Left ventricle myocardium superior (tissue), 1 donor: ENCODE measurements at places on chromosomes 13 and 19. TPM values are rescaled to one million over a fixed set of nuclear protein-coding genes. Genes with fewer than 3 reads are reported as not detected.

Gene ONECUT3
- not detected for total RNA-seq

Gene KCNC3
- total RNA-seq: 2.5 TPM

Gene SLITRK5
- total RNA-seq: 0.02 TPM

- DNase-seq: no peak
Measured at GRCh38 chr13:93723316-93723715, 496.7 kb downstream of the GPC6 start.

DNA sequence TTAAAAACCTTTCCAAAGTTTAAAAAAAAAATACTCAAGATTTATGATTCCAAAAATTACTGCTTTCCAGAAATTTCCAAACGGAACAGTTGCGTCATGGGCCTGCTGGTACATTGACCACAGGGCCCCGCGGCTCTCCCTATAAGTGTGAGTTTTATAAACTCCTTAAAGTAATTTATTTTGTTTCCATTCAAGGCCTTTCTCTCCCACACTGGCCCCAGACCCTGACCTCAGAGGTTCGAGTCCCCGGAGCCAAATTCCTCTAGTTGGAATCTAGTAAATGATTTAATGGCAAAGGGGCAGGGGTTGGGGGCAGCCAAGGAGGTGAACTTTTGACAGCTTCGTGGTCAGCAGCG lies 97.5 kb downstream of the INSR start:
- DNase-seq: peak; percentile 38

GRCh38 chr13:67343777-67344176 lies 113.6 kb upstream of the PCDH9 start:
- no peak for DNase-seq

DNA sequence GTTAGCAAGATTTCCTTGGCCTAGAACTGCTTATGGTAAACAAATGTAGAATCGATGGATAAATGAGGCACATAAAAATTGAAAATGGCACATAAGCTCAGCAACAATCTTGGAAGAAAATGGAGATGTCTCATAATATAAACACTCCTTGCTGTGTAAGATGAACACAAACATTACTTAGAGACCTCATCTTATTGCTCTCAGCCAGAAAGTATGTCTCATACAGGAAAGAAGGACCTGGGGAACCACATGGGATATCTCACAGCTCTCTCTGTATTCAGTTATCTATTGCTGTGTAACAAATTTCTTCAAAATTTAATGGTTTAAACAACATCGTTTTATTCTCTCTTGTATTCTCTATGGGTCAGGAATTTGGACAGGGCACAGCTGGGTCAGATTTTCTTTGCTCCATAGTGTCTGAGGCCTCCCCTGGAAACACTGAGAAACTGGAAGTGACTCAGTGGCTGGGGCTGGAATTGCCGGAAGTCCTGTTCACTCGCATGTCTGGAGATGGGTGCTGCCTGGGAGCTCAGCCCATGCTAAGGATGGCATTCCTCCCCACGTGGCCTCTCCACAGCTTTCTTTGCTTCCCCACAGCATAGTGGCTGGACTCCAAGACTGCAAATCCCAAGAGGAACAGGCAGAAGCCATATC lies 105.1 kb downstream of the NUFIP1 start:
- no peak for DNase-seq

GRCh38 chr13:39779337-39780265 lies 124.1 kb downstream of the COG6 start:
- no peak for DNase-seq

GRCh38 chr19:43124360-43124759 lies 41.9 kb upstream of the PSG2 start:
- no peak for DNase-seq

DNA sequence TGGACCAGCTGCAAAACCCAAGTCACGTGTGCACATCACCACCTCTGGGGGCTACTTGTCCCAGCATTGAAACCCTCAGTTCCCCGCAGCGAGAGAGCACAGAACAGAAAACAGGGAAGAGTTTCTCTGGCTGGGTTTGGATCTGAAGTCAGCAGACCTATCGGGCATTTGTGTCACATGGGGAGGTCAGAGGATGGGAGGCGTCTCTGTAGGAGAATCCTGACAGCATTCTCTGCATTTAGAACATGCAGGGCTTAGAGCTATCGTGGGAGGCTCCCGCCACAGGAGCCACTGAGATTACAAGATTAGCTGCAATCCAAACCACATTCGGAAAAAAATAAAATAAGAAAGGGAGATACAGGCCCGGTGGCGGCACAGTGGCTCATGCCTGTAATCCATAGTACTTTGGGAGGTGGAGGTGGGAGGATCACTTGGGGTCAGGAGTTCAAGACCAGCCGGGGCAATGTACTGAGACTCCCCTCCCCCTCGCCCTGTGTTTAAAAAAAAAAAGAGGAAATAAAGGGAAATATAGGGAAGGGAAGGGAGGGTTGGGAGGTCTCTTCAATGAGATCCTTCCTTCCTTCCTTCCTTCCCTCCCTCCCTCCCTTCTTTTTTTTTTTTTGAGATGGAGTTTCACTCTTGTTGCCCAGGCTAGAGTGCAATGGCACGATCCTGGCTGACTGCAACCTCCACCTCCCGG lies 2.9 kb upstream of the TLE6 start:
- peak; percentile 55 for DNase-seq

GRCh38 chr19:3766520-3766919 lies 4.0 kb downstream of the MRPL54 start:
- DNase-seq: no peak

- DNase-seq: no peak
Measured at GRCh38 chr13:33945477-33945876, 127.5 kb downstream of the RFC3 start.

DNA sequence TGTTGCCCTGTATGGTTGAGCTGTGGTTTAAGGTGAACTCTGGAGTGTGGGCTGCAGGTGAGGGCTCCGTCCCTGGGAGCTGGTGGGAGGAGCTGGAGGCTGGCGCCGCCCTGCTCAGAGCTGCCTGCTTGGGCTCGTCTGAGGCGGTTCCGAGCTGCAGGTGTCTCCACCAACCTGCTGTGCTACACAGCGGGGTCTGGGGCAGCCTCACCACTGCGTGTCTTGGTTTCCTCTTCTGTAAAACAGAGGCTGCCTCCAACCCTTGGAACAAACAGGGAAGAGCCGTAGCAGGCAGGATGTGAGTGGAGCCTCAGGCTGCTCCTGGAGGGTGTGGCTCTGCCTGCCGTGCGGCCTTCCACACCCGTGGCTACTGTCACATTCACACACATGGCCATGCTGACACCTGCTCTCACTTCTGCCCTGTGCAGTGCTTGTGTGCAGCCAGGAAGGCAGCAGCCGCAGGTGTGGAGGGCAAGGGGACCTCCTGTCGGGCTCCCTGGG lies 21.4 kb downstream of the NAXD start:
- no peak for DNase-seq

DNA sequence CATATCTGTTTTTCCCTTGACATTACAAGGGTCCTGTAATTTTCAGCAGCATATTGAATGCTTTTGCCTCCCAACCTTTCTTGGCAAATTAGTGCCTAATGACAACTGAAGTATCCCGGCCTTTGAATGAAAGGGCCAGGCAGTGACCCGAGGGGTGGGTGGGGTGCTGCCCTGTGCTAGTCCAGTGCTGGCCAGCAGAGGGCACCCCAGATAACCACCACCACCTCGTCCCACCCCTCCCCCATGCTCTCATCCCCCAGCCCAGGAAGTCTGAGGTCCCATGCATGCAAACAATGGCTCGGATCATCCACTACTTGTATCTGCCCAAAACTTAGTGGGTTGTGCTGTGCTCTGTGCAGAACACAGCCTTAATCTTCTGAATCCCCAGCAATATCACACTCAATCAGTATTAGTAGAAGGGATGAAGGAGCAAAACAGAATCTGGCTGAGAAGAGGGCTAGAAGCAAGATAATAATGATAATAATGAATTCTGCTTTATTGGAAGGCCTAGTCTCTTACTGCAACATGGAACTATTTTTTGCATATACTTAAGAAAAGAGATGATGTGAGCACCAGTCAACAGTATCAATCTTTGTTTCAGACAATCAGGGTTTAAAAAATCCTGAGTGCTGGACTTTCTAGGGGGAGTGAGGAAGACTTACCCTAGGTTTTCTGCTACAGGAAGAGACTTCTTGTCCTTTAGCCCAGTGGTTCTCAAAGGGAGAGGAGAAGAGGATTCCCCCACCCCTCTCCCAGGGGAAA lies 3.8 kb downstream of the ATP12A start:
- peak; percentile 71 for DNase-seq

DNA sequence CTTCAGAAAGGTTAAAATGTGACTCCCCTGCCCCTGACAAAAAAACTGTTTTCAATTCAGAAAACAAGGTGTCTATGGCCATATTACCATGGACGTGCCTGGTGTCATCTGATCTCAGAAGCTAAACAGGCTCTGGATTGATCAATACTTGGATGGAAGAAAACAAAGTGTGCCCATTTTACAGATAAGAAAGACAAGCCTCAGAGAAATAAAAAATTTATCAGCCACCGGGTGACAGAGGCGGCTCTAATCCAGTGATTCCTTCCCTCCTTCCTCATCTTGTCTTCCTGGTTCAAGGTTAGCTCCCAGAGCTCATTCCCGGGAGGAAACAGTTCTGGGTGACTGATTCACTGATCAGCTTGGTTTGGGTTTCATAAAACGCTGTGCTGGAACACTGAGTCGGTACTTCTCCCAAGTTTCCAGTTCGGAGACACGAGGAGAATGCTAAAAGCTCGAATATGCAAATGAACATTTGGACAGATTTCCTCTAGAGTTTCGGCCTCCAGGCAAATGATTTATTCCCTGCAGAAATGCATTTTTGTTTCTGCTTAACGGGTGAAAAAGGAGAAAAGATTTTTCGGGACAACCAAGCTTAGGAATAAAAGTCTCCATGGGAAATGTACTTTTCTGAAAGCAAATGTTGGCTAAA lies 211.2 kb downstream of the UQCRFS1 start:
- DNase-seq: no peak

DNA sequence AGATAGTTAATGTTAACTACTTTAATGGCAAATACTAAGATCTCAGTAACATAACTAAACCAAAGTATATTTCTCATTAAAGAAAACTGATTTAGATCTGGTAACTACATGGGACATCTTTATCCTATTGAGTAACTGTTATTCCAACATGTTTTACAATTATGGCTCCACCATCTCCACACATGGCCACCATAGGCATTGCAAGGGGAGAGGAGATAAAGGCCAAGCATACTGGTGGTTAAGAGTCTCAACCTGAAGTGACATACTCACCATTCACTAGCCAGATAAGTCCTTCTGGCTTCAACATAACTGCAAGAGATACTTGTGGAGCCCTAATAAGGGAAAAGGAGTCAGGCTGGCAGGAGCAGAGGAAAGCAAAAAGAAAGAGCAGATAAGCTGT lies 1586.4 kb upstream of the SPRY2 start:
- DNase-seq: no peak

DNA sequence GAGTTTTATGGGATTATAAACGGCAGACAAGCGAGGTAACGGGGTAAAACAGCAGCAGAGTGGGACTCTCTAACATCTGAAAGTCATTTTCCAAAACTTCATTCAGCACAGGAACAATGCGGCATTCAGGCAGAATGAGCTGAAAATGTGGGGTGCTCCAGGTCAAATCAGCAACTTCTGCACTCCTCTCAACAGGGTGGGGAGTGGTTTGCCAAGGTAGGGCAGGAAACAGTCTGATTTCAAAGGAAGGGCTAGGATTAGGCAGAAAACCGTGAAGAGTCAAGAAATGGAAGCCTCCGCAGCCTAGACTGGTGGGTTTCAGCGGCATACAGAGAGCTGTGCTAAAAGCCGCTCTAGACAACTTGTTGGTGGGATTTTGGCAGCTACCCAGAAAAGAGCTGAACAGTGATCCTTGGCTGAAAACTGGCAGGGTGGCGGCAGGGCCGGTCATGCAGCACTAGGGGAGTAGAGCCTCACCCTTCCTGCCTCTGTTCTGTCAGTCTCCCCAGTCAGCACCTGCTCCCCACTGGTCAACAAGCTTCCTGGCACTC lies 154.2 kb upstream of the KLF12 start:
- peak; percentile 45 for DNase-seq

DNA sequence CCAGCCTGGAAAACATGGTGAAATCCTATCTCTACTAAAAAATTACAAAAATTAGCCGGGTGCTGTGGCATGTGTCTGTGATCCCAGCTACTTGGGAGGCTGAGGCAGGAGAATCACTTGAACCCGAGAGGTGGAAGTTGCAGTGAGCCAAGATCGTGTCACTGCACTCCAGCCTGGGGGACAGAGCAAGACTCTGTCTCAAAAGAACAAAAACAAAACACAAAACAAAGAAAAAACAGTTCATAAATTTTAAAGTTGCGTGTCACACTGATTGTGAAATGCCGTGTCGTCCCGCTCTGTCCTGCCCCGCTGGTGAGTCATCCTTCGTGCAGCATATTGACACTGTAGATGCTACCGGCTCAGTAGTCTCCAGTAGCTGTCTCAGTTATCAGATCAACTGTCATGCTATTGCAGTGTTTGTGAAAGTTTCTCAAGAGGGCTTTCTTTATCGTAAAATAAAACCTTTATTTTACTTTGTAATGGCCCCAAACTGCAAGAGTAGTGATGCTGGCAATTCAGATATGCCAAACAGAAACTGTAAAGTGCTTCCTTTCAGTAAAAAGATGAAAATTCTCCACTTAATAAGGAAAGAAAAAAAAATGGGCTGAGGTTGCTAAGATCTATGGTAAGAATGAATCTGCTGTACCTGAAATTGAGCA lies 36.4 kb upstream of the IGFL1 start:
- no peak for DNase-seq

DNA sequence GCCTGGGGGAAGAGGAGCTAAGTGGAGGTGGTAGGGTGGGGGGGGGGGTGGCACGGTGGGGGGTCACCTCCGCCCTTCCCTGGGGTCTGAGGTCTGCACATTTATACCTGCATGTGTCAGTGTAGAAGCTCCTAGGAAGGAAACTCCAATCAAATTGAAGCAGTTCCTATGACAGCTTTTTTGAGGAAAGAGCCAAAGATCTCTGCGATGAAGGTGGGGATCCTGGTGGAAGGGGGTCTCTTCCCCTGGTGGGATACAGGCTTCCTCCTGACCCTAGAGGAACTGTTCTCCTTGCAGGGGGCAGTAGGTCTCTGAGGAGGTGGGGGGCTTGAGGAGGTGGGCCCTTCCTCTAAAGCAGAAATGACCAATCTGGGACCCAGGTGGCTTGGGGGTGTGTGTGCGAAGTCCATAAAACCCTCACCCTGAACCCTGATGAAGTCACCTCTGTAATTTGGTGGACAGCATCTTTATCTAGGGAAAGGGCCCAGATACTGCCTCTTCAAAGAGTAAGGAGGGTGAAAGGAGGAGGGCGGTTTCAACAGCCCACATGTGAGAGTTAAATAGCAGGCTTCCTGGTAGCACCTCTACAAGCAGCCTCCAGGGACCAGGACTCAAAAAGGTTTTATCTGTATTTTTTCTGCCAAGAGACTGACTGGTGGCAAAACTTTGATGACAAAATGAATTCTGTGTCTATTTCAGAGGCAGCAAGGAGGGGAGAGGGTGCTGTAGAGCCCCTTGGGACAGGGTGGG lies 12.9 kb downstream of the RANBP3 start:
- DNase-seq: no peak

- no peak for DNase-seq
Measured at GRCh38 chr13:77034881-77035280, 7.9 kb upstream of the FBXL3 start.

- DNase-seq: no peak
Measured at GRCh38 chr19:34834472-34835061, 61.6 kb upstream of the ZNF599 start.
